ENCODE measurements at places on chromosomes 4 and X.

DNA sequence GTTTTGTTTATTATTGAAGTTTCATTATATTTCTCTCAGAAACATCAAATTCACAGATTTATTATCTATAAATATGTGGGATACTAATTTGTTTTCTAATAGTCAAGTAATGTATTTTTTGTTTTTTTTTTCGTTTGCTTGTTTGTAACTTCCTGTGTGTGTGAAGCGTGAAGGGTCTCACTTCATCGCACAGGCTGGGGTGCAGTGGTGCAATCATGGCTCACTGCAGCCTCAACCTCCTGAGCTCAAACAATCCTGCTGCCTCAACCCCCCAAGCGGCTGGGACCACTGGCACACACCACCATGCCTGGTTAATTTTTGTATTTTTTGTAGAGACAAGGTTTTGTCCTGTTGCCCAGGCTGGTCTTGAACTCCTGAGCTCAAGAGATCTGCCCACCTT lies 55.1 kb downstream of the SH3RF1 start:
- no peak overlapping the region for H3K4me3 ChIP-seq
- H3K27ac ChIP-seq, result no peak overlapping the region
- peaks cover 6% of the 10 kb centered on the region for H3K27me3 ChIP-seq
- H3K4me1 ChIP-seq, result no peaks in the 10 kb centered on the region
- no peaks in the 10 kb centered on the region for H3K36me3 ChIP-seq

DNA sequence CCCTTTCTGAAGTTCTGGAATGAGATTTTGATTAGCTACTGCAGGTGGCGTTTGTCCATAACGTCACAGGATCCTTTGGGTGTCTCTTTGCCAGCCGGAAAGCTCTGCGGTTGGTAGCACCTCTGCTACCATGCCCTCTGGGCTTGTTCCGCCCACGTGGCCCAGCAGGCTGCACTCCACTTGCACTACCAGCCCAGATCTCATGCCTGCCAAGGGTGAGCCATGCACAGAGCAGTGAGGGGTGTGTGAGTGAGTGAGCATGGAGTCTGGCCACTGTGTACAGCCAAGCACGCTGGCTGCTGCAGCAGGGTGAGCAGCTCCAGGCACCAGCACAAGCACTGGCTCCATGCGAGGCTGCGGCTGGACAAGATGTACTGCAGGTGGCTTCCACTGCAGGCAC lies 6.6 kb upstream of the HNRNPD start:
- H3K36me3 ChIP-seq, result peaks cover 41% of the 10 kb centered on the region
- H3K27me3 ChIP-seq, result no peaks in the 10 kb centered on the region
- H3K4me1 ChIP-seq, result peaks cover 28% of the 10 kb centered on the region
- H3K27ac ChIP-seq, result no peak overlapping the region
- no peak overlapping the region for H3K4me3 ChIP-seq

- no peaks in the 10 kb centered on the region for H3K4me1 ChIP-seq
- no peak for DNase-seq
- no peak overlapping the region for H3K27ac ChIP-seq
- no peaks in the 10 kb centered on the region for H3K27me3 ChIP-seq
- no peaks in the 10 kb centered on the region for H3K36me3 ChIP-seq
Measured at GRCh38 chrX:40852586-40852985, 117.2 kb upstream of the MED14 start.

DNA sequence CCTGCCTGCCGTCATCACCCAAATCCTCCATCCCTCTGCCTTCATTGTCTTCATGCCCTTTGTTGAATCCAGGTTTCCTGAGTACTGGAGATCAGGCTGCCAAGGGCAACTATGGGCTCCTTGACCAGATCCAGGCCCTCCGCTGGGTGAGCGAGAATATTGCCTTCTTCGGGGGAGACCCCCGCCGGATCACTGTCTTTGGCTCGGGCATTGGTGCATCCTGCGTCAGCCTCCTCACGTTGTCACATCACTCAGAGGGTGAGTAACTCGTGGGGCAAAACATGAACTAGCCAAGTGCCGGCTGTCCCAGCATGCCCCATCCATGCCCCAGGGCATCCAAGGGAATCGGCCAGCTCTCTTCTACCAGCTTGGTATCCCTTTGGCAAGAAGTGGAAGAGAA lies 19.4 kb downstream of the NLGN3 start:
- no peak for DNase-seq
- H3K4me1 ChIP-seq, result peaks cover 5% of the 10 kb centered on the region
- no peaks in the 10 kb centered on the region for H3K27me3 ChIP-seq
- no peak overlapping the region for H3K27ac ChIP-seq
- peaks cover 6% of the 10 kb centered on the region for H3K36me3 ChIP-seq
- H3K4me3 ChIP-seq, result no peak overlapping the region

All from activated CD4-positive, alpha-beta T cell treated with anti-CD3 and anti-CD28 coated beads, Interleukin-2, amount 10 ng/mL, durations not matched to agents 7 days and 5 days (primary cell).